RPMI8226 (cell line): ENCODE measurements at places on chromosomes 4 and X.

GRCh38 chr4:61301271-61301670 is 101.1 kb downstream of the ADGRL3 start:
- DNase-seq = no peak

- DNase-seq = peak; percentile 25
Measured at GRCh38 chrX:134764202-134764785, 106.0 kb upstream of the PLAC1 start.

DNA sequence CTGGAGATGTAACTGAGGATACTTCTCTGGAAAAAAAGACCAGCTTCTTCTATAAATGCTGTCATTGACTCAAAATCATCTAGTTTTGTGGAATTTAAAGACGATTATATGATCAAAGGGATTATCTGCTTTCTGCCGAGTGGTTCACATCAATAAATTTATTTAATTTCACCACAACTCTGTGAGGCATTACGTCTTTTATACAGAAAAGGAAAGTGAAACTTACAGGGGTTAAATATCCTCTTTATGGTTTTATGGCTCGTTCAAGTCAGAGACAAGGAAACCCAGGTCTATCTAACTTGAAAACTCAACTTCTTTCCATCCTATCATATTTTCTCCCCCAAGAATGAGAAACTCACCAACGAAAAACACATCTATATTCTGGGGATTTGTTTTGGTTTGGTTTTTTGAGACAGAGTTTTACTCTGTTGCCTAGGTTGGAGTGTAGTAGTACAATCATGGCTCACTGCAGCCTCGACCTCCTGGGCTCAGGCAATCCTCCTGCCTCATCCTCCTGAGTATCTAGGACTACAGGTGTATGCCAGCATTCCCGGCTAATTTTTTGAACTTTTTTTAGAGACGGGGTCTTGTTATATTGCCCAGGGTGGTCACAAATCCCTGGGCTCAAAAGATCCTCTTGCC is 377.9 kb upstream of the EMCN start:
- DNase-seq = peak; percentile 2

DNA sequence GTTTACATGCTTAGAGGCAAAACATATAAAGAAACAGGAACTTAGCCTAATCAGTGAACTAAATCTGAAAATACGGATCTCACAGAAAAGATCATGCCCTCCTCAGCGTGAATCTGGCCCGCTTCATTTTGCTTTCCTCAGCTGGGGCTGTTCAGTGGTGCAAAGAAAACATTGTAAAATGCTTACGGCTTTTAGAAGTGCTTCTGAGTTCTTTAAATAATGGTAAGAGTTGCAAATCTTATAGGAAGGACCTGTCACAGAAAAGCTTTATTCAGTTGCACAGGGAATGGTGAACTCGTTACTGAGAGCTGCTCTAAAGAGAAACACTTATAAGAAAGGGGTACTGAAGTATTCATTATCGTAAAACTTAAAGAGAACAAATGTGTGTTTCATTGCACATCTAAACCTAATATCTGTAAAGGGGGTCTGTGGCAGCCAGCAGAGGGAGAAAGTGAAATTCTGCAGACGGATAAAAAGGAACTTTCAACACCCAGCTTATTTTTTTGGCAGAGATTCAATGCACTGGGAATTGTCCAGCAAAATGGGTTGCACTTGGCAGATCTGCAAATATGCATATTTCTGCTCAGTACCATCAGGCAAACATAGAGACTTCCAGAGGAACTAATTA is 139.2 kb upstream of the ANK2 start:
- no peak for DNase-seq

GRCh38 chrX:19715711-19716638 is 171.4 kb downstream of the SH3KBP1 start:
- no peak for DNase-seq

- no peak for DNase-seq
Measured at GRCh38 chrX:147910607-147911006, 1.1 kb upstream of the FMR1 start.

DNA sequence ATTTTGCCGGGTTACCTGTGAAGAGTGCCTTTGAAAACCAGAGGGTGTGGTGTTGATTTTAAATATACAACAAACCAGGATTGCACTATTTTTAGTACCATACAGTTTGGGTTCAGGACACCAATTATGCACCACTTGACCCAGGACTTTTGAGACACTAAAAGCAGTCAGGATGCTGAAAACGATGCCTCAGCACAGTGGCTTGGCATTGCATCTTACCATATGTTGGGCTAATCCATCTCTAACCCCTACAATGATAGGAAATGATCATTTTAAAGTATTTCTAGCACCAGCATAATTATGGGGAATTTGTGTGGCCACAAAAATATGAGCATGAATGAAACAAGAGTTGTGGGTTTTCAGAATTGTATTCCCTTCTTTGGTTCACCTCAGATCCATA is 4.1 kb downstream of the IBSP start:
- no peak for DNase-seq

GRCh38 chrX:71525316-71525715 is 7.6 kb upstream of the OGT start:
- DNase-seq = no peak

- no peak for DNase-seq
Measured at GRCh38 chr4:33837043-33837838, 2407.1 kb downstream of the ARAP2 start.

- no peak for DNase-seq
Measured at GRCh38 chr4:108878806-108879205, 116.0 kb upstream of the ETNPPL start.

GRCh38 chr4:95381843-95382580 is 166.8 kb downstream of the UNC5C start:
- DNase-seq = no peak

DNA sequence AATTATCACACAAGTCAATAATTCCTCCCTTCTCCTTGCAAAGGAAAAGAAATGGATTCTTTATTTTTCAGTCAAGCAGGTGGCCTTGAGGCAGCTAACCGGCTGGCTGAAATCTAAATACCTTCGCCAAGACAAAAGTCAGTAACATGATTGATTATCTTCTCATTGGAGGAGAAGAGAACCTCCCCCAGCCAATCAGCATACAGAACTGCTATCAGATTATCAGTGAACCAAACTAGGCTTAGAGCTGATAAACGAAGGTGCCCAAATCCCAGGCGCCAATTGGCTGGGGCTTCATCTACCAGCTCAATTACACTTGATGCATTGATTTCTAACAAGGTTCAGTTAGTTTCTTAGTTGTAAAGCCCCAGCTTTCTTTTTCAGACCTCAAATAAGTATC is 152.4 kb upstream of the NOCT start:
- no peak for DNase-seq

- DNase-seq = no peak
Measured at GRCh38 chrX:148417934-148418333, 82.5 kb upstream of the AFF2 start.
